ENCODE measurements at places on chromosomes 12 and 14.

- no peak for DNase-seq
These were observed 133.6 kb upstream of the NOS1 start for GRCh38 chr12:117494833-117495655.

GRCh38 chr14:101738703-101739320 is 22.7 kb upstream of the PPP2R5C start:
- DNase-seq = no peak

GRCh38 chr14:44968714-44969113 is 6.7 kb downstream of the TOGARAM1 start:
- no peak for DNase-seq

GRCh38 chr12:39393179-39393578 is 49.7 kb downstream of the KIF21A start:
- no peak for DNase-seq

GRCh38 chr12:71250166-71250565 is 92.4 kb upstream of the TSPAN8 start:
- DNase-seq = no peak

GRCh38 chr12:6229224-6230218 is 29.3 kb downstream of the CD9 start:
- DNase-seq = no peak

DNA sequence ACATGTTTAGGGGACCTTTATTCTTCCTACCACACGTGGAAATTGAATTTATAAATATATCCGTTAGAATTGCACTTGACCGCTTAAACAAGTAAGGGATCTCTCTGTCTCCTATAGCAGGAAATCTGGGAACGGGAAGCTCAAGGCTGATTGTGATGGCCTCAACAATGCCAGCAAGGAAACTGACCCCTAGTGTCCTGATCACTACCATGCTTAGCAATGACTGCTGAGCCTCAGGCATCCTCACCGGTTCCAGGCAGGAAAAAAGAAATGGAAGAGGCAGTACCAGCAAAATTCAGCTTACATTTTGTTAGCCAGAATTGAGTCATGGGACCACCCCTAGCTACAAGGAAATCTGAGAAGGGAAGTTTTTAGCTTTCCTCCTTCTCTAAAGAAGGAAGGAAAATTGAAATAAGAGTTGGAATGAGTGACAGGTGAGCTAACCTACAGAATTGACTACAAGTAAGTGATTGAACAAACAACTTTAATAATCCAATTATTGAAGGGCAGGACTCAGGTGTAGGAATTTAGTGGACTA is 43.9 kb upstream of the AMN1 start:
- no peak for DNase-seq

Data from CD4-positive, alpha-beta T cell treated with Interleukin-2 at 100 ng/mL for 4 hours (primary cell).